ENCODE measurements at places on chromosomes 6 and 20.

- no peak for DNase-seq
Measured at GRCh38 chr6:136677822-136678221, 114.5 kb downstream of the MAP3K5 start.

GRCh38 chr6:157845493-157846259, 22.6 kb downstream of the SNX9 start:
- no peak for DNase-seq

GRCh38 chr6:85670573-85670972, 27.9 kb upstream of the SYNCRIP start:
- no peak for DNase-seq

GRCh38 chr6:4615891-4616290, 160.3 kb upstream of the CDYL start:
- DNase-seq: no peak

GRCh38 chr6:137875606-137876005, 8.5 kb downstream of the TNFAIP3 start:
- DNase-seq: no peak

DNA sequence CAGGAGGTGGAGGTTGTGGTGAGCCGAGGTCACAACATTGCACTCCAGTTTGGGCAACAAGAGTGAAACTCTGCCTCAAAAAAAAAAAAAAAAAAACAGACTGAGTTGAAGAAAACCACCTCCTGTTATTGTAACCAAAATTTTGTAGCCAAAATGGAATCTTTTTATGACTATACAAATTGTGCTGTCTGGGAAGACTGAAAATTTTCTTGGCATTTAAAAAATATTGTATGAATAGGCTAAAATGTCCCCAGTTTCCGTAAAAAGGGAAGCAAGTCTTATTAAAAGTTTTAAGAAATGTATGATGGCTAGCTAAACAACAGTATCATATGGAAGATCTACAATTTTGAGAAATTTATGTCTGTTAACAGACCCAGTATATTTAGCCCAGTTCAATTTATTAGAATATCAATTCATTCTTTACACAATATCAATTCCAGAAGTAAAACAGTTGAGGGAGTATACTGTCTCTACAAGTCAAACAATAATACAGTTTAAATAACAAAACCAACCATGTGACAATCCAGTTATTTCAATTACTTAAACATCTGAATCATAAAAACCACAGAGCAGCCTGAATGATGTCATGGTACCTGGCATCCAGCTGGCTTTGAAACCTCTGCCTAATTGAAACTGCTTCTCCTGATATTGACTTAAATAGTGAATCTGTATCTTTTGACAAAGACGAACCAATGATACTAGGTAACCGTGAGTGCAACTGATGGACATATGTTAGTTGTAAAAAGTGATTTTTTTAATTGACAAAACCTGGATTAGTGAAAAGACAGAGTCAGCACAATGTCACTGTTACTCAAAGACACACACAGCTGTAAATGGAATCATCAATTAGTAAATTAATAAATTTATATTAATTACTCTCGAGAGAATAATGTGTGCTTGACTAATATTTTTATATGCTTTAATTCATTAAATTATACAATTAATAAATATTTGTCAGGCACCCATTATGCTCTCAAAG, 166.6 kb upstream of the MARCKS start:
- DNase-seq: no peak

DNA sequence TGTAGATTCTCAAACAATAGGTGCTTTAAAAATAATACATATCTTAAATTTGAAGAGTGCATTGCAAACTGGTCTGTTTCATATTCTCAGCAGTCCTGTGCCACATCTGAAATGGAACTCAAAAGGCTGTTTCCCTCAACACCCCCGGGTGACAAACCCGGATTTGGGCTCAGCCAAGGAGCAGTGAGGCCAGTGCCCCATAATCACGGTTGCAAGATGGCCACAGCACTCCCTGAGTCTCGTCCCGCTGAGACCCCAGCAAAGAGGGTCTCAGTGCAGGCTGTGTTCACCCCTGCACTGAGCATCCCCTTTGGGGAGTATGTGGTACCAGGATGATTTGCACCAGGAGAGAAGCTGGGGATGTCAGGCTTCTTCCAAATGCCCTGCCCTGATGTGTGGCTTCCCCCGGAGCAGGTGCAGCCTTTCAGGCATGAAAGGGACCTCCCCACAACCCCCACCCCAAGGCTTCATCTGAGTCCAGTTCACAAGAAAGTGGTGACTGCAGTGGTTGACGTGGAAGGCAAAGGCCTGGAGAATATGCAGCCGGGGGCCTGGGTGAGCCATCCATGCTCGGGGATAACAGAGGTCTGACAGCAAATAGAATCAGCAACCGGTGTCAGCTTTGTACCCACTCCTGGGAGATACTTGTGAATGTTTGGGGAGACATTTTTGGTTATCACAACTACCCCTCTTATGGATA, 202.9 kb downstream of the SYNDIG1 start:
- DNase-seq: no peak

DNA sequence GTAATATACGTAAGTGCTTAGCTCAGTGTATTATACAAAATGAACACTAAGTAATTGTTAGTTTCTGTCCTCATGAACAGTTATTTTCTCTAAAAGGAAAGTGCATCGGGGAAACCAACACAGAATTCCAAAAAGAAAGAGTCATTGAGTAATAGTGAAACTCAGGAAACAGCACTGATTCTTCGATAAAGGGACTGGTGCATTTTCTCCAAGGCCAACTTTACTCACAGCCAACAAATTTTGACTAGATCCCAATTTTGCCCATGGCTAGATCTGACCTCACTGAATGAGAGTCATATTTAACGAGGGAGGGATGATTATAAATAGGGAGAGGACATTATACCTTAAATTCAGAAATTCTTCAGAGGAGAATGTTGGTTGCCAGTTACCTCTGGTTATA, 390.9 kb upstream of the NRSN1 start:
- DNase-seq: no peak

- no peak for DNase-seq
Measured at GRCh38 chr6:52650941-52651340, 20.0 kb upstream of the TMEM14A start.

- DNase-seq: no peak
Measured at GRCh38 chr6:43942011-43942442, 172.0 kb downstream of the VEGFA start.
